ENCODE measurements at places on chromosomes 16 and 17.

DNA sequence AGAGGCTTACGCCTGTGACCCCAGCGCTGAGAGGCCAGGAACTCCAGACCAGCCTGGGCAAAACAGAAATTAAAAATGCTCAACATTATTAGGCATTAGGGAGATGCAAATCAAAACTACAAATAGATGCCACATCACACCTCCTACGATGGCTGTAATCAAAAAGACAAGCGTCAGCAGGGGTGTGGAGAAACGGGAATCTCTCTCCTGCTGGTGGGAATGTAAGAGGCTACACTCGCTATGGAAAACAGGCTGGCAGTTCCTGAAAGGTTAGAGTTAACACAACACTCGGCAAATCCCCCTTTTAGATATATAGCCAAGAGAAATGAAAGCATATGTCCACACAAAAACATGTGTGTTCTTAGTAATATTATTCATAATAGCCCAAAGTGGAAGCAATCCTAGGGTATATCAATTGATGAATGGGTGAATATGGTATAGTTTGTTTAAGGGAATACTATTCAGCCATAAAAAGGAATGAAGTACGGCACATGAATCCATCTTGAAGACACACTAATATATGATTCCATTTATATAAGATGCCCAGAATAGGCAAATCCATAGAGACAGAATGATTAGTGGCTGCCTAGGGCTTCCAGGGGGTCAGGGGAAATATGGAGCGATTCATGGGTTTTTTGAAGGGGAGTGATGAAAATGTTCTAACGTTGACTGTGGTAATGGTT is 1.8 kb upstream of the NPRL3 start:
- DNase-seq, result no peak

DNA sequence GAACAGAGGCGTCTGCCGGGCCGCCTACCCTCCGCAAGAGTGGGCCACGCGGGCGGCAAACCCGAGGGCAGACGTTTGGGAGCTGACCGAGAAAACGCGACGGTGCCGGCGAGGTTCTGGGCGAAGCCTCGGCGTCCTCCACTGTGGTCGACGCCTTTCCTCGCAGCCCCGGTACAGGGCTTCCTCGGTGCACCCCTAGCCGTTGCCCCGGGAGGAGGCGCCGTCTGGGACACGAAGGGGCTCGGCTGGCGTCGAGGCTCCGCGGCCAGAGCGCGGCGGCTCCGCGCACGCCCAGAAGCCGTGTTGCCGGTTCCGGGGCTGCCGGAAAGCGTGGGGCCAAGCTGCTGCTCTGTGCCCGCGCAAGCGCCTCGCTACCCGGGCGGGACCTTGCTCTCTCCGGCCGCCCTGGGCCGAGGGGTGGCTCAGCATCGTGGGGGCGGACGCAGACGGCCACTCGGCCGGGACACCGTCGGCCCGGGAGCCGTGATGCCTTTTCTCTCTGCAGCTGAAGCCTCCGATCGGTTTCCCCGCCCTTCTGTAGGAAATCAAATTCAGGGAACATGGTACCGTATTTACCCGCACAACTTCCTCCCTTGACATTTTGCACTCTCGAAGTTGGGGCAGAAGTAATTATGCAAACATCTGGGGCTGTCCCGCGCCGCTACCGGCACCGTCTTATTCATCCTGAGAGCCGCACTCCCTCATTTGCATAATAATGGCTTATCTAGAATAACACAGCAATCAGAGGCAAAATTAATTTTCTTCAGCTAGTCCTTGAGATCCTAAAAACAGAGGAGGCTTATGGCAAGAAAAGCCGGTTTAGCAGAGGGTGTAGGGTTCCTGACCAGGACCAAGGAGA is 7.3 kb upstream of the CBX8 start:
- DNase-seq, result no peak

GRCh38 chr17:68403122-68403521 is 54.2 kb downstream of the WIPI1 start:
- DNase-seq, result no peak

GRCh38 chr17:82118815-82119380 is 20.9 kb upstream of the FASN start:
- DNase-seq, result no peak

- no peak for DNase-seq
These were observed 67.8 kb upstream of the SOX9 start for GRCh38 chr17:72053036-72053435.

Data from NCI-H460 (cell line).